ENCODE measurements at places on chromosomes 2 and 18.

- DNase-seq = no peak
Measured at GRCh38 chr2:36951027-36951518, 15.3 kb downstream of the STRN start.

DNA sequence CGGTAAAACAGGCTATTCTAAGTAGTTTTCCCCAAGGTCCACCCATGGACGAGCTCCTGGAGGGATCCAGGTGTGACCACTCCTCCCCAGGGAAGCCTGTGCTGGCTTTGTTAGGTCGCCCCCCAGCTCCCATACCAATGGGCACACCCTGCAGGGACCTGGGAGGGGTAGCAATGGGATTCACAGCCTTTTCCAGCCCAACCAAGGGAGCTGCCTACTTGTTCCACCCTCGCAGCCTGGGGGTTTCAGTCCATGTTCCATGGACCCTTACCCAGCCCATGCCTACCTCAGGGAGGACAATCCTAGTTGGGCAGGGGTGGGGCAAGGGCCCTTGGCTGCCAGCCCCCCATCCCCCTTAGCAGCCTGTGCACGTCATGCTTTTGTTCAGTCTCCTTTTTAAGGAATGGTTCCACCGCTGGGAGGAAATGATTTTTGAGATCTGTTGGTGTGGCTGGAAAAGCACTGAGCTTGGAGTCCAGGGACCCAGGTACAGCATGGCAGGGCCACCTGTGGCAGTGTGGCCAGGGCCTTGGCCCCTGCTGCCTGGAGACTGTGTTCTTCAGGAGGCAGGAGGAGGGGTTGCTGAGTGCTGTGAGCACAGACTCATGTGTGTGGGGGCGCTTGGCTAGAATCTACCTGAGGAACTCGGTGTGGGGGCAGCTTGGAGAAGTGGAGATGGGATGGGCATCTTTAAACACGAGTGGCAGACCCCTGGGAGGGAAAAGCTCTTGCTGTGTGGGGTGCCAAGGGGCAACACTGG lies 166.8 kb downstream of the TWIST2 start:
- no peak for DNase-seq

GRCh38 chr2:10016001-10016801 lies 27.1 kb upstream of the KLF11 start:
- DNase-seq = no peak

DNA sequence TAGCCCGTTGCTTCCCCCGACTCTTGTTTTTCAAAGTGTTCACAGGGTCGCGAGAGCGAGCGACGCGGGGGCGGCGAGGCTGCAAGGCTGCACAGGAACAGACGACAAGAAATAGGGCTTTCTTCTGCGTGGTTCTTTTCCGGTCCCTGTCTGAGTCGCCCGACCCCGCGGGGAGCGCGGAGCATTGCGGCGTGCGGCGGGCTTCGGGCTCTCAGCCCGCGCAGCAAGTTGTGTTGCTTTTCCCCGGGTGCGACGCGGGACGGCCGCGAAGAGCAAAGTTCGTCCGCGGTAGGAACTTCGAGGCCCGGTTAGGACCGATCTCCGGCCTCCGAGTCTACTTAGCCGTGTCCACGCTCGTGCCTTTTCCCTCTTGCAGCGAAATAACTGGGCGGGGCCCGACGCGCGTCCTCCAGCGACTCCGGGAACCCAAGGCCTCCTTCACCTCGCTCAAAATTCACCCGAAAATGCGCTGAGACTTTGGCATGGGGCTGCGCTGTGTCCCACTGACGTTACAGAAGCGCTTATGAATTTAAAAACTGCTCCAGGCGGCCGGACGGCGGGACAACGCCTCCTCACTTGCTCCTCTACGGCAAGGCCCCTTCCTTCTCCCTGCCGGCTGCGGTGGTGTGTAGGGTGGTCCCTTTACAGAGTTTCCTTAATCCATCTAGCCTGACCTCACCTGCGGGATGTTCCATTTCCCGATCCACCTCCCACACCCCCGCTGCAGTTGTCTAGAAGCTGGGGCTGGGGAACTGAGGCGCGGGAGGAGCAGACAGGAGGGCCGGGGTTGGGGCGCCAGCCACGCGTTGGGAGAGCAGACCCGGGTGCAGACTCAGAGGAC lies 1.5 kb upstream of the BCL2L11 start:
- no peak for DNase-seq

DNA sequence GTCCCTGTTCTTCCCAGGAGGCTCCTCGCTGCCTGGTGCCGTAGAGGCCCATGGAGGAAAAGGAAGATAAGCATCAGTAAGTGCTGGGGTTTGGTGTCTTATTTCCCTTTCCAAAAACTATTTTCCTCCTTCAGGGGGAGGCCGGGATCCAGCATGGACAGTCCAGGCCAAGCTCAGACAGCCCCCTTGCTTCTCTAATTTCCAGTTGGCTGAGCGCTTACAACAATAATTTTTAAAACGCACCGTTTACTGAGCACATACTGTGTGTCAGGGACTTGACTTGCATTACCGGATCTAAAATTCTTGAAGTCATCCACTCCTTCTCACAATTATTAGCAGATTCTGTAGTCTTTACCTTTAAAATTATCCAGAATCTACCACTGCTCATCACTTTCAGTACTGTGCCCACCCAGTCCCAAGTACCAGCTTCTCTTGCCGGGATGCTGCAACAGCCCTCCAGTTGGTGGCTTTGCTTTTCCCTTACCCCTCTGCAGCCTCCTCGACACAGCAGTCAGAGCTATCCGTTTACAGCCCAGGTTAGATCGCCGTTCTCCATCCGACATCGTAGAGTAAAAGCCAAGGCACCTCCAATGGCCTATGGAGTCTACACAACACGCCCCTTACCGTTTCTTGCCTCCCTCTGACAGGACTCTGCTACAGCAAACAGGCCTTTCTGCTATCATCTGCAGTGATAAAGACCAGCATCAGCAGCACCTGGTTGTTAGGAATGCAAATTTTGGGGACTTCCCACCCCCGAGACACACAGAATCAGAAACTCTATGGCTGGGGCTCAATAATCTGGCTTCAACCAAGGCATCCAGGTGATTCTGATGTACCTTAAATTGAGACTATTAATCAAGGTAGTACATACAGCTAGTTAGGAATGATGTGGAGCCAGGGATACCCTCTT lies 75.2 kb upstream of the TSPYL6 start:
- DNase-seq = no peak

DNA sequence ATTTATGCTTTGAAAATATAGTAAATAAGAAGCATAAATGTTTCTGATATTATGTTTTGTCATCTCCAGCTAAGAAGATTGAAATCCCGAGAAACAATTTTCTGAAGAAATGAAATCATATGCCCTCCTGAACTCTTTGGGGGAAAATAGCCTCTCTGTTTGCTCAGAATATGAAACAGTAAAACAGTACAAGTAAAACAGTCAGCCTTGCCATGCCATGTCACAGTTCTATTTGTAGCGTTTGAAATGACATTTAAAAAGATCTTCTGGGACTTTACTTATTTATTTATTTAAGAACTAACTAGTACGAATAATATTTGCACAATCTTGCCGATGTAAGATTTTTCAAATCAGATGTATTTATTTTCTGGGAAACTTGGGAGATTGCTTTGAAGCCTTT lies 98.0 kb downstream of the LNPK start:
- no peak for DNase-seq

GRCh38 chr2:69271831-69272257 lies 115.2 kb downstream of the GFPT1 start:
- peak; percentile 70 for DNase-seq

DNA sequence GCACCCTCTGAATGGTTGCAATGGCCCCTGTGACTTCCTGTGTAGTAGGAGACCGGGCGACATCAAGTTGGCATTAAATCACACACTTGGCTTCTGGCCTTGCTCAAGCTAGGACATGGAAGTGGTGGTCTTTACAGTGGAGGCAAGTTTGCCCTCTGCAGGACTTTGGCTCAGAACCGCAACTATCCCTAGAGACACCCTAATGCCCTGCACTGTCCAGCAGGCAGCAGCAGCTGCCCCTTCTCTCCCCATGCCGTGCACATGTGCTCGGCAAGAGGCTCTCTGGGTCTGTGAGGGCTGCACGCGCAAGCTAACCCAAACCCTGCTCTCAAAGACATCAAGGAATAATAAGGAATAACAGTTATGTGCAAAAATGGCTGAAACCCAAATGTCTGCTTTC lies 106.5 kb downstream of the COL6A3 start:
- DNase-seq = no peak

DNA sequence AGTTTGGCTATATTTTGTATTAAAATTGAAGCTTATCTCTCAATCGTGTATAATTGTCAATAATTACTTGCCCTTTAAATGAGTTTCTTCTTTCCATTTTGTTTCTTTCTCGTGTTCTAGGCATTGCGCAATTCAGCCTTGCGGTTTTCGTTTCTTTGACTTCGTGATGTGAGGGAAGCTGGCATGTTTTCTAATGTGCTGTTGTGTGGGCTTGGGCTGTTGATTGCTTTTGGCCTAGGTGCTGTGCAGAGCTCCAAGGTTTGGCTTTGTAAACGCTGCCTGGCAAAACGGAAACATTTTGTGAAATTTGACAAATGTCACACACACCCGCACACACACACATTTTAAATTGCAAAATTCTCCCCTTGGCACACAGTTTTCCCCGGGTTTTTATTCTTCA lies 242.6 kb upstream of the TCF4 start:
- DNase-seq = no peak

DNA sequence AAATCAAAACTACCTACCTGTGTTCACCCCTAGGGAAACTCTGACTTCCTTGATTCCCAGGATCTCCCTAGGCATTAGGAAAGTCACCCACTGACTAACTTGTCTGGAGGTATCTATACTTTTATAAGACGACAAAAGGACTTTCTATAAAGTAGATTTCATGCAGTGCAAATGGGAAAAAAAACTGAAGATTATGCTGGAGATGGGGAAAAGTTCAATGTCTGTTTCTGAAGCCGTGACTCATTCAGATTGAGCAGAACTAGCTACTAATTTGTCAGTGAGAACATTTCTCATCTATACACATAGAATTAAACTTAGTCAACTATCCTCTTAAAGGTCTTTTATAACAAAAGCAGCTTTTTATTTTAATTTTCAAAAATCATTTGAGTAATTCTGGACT lies 6.0 kb downstream of the SEPTIN10 start:
- DNase-seq = peak; percentile 25

DNA sequence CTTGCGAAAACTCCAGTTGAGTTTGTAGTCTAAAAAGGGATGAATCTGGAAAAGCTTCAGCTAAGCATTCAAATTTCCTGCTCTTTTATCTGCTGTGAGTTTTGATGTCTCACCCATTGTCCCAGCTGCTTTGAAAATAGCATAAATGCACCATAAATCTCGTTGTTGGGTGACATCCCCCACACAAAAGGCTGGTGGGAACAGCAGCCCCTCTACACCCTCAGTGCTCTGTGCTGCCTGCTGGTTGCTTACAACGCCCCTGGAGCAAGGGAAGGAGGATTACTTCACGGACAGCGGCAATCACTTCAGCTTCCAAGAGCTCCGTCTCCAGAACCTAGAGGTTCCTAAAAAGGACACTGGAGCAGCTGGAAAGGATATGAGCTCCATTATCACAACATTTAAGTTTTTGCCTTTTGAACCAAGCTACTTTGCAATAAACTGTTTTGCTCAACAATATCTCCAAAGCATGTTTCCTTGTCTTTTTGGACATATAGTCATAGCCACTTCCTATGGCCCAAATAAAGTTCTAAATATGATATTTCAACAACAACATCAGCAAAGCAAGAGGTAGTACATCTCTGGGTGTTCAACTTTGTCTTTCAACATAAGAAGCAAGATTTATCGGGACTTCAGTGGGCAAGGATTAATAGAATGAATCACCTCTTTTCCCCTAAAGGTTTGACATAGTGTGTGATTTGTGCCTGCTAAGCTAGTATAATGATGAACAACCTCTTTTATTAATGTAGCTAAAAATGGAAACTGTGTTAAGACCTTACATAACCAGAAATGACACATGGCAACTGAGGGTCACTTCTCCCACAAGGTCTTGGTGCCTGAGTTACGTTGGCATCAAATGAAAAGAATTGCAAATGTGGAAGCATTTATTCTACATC lies 413.5 kb downstream of the TXNL1 start:
- no peak for DNase-seq

DNA sequence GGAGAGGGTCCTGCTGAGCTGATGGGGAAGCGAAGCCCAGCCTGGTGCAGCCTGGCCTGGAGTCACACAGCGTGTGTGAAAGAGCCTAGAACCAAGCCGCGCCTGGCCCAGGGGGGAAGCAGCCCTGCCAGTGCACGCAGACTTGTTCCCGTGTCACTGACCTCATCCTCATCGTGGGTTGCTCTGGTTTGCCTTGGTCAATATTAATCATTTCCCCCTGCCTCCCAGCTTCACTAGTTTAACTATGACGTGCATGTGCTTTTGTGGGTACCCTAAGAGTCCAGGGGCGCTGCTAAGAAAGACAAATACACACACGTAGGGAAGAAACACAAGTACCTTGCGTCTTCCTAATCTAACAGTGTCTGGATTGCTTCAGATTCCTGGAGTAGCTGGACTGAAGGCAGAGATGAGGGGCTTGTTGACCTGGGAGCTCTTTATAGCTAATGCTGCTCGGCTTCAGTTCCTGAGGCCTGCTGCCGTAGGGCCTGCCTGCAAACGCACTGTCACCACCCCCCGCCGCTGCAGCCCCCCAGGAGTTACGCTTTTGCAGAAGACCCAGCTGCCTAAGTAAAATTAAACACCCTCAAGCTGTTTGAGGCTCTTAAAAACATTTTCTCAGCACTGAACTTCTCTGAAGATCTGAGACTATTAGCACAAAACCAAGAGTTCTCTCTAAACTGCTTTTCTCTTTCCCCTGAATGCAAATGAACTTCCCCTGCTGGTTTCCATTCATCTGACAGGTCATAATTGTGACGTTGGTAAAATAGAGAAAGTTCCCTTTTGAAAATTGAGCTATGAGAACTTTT lies 159.2 kb downstream of the FAM210A start:
- DNase-seq = no peak

GRCh38 chr18:57051657-57052044 lies 95.2 kb upstream of the BOD1L2 start:
- DNase-seq = no peak

DNA sequence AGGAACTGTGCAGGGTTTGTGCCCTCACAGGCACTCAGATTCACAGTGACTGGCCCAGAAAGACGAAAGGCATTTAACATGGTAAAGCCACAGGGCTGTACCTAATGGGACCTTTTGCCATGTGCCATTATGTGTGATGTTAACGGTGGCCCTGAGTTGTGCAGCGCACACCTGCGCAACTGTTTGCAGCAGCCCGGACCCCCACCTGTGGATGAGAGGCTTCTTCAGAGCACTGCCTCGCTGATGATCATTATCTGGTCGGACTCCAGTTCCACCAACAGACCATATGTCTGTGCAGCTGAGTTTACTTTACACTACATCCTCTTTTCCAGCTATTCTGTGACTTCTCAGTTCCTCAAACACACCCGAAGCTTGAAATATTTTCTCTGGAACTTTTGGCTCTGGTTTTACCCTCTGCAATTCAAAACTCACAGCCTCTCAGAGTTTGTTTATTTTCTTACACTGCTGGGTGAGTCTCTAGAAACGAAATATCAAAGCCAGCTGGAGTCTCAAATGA lies 35.6 kb upstream of the UBE2F start:
- DNase-seq = peak; percentile 79

All from fibroblast of skin of scalp (primary cell).